ENCODE measurements at places on chromosomes 2 and 18.

GRCh38 chr2:33118651-33119050 is 171.9 kb downstream of the LTBP1 start:
- DNase-seq = no peak

DNA sequence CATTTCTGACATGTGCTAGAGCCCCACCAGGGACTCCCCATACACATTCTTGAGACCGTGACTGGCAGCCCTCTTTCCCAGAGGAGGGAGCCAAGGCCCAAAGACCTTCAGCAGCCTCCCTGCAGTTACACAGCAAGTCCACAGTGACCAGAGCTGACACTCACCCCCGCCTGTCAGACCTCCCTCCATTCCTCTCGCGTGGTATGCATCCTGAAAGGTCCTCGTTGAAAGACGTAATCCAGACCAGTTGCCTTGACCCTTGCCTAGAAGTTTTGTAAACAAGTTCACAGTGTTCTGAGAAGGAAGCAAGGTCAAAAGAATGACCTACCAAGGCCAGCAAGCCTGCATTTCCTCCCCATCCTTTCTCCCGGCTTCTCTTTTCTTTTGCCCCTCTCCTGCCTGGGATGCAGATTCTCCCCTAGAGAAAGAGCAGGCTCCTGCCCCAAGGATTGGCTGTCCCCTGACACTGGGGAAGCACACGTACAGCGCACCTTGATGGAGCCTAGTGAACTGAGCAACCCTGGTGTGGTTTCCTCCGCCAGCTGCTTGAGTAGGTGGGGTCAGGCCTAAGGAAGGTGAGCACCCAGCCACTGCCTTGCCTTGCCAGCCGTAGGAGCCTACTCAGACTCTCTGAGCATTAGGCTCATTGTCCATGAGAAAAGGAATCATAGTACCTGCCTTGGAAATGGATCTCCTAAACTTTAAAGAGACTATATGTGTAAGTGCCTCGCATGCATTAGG is 18.3 kb downstream of the TRIB2 start:
- no peak for DNase-seq

DNA sequence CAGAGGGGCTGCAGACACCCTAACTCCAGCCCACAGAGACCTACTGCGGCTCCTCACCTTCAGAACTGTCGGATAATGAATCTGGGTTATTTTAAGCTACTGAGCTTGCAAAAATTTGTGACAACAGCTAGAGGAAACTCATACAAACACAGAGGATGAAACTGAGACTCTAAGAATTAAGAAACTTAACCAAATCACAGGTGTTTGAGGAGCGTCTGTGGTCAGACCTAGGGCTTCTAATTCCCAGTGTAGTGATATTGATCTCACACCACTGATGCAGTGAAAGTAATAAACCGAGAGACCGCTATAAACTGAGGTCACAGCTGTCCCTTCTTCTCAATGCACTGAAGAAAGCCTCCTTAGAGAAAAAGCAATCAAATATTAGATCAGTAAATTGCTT is 110.1 kb downstream of the RGPD3 start:
- no peak for DNase-seq

DNA sequence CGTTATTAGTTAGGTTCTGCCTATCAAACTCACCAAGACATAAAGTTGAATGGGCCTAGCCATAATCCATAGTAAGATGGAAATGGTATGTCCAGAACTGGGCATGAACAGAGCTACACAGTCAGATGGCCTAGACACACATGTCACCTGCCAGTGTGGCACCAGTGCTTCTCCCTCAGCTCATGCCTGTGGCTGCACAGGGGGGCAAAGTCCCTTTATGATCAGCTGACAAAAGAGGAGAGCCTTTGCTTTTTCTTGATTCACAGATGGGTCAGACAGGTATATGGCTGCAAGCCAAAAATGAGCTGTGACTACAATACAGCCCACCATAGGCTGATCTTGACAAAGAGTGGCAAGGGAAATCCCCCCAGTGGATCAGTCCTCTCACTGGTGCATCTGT is 28.3 kb upstream of the STARD7 start:
- DNase-seq = peak; percentile 5

DNA sequence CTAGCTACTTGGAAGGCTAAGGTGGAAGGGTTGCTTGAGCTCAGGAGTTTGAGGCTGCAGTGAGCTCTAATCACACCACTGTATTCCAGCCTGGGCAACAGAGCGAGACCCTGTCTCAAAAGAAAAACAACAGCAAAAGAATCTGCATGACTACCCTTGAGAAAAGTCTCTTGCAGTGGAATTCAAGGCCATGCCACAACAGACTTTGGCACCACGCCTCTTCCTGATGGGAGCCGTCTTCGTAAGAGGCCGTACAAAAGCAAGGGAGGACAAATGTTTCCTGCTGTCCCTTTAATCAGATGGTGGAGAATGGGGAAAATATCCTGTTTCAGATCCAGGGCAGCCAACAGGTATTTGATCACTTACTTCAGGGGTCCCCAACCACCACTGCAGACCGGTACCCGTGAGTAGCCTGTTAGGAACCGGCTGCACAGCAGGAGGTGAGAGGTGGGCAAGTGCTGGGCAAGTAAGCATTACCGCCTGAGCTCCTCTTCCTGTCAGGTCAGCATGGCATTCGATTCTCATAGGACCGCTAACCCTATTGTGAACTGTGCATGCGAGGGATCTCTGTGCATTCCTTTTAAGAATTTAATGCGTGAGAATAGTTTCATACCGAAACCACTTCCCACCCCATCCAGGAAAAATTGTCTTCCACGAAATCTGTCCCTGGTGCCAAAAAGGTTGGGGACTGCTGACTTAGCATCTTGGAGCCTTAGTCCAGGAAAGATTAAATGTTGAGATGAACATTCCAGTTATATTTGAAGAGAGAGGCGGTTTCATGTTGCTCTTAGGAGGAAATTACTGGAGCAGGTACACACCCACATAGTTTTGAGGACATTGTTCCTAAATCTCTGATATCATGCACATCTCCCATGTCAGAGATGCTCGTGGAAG is 94.4 kb upstream of the XPO1 start:
- DNase-seq = no peak

DNA sequence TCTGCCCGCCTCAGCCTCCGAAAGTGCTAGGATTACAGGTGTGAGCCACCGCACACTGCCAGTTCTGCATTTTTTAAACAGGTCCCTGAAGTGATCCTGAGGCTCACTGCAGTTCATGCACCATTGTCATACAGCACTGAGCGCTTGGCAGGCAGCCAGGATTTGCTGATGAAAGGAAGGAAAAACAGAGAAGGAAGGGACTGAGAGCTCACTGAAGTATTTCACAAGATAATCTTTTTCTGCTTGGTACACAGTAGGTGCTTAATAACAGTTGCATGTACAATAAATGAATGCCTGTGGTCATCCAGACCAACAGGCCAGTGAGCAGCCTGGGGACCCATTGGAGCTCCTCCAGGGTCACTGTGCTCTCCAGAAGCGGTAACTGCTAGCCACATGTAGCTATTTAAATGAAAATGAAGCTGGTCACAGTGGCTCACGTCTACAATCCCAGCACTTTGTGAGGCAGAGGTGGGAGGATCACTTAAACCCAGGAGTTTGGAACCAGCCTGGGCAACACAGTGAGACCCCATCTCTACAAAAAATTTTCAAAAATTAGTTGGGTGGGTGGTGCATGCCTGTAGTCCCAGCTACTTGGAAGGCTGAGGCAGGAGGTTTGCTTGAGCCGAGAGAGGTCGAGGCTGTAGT is 33.1 kb upstream of the SMAD7 start:
- DNase-seq = no peak

Data from NCI-H524 (cell line).